CD4-positive, alpha-beta T cell treated with Interferon alpha-2 for 1 hour (primary cell): ENCODE measurements at places on chromosomes 4 and X.

GRCh38 chr4:7358100-7358735 lies 76.5 kb downstream of the PSAPL1 start:
- no peak for DNase-seq

- no peak for DNase-seq
These were observed 105.8 kb upstream of the KLHL13 start for GRCh38 chrX:118222421-118222820.

GRCh38 chrX:130443875-130444274 lies 42.1 kb downstream of the RBMX2 start:
- DNase-seq = no peak

DNA sequence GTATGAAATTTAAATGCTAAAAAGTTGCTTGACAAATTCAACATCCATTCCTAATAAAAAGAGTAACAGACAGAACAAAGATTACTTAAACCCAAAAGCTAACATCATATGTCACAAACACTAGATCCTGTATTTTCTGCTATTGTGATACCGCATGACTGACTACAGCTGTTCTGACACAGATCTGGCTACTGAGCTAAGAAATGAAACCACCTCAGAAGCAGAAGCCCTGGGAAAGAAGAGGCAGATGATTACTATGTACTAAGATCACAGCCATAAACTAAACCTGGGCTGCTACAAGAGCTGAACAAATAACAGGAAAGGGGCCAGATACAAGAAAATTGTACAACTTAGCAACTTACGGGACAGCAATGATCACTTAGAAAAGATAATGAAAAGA lies 9.4 kb downstream of the LETM1 start:
- no peak for DNase-seq

GRCh38 chr4:8598391-8599090 lies 6.0 kb downstream of the CPZ start:
- DNase-seq = no peak

DNA sequence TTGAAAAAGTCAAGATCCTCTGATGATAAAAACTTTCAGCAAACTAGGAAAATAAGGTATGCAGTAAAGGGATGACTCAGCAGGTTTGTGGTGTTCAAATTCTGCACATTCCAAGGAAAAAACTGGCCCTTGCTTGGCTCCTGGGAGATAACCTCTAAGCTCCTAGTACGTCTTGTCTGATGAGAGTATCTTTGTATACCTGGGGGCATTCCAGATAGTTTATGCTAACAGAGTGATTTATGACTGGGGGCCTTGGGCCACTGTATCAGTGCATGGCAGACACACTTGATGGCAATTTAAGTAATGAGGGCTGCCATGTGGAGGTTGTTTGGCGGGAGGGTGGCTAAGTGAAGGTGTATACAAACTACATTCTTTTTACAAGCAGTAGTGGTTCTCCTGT lies 56.9 kb downstream of the NSG1 start:
- DNase-seq = no peak

- peak; percentile 61 for DNase-seq
These were observed 13.2 kb downstream of the CLNK start for GRCh38 chr4:10671366-10671765.

DNA sequence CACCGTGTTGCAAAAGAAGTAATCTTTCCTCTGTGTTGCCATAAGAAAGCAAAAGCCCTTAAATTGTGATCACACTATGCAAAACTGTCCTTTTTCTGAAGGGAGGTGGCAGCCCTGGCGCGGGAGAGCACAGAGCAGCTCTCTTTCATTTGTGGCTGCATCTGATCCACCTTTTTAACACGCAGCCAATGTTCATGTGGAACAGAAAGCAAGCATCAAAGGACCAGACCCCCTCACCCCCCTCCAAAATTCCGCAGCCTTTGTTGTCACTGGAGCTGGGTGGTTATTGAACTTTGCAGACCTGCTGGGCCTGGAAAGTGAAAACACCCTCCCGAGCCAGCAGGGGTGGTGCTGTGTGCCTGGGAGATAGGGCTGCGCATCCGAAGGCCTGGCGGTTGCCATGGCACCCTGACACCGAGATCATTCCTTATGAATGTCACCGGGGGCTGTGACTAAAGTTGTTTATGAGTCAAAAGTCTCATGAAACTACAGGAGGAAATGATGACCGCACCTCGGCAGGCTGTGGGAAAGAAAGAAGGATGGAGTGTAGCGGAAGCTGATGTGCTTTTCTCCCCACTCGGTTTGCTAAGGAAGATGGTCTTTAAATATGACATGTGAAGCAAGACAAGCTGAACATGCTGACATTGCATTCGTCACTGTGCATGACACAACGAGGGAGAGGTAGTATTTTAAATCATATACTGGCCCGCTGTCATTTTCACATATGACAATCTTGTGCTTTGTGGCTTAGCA lies 367.4 kb downstream of the UNC5C start:
- no peak for DNase-seq

- no peak for DNase-seq
These were observed 41.4 kb upstream of the LPAR4 start for GRCh38 chrX:78706071-78706470.

- DNase-seq = no peak
These were observed 321.6 kb upstream of the PCDH10 start for GRCh38 chr4:132827522-132827921.
